SK-N-SH treated with all-trans-retinoic acid at 6 μM for 48 hours (cell line): ENCODE measurements at places on chromosomes 3 and 15.

- ATAC-seq = no peak
These were observed 8.0 kb downstream of the MUC13 start for GRCh38 chr3:124926426-124927101.

DNA sequence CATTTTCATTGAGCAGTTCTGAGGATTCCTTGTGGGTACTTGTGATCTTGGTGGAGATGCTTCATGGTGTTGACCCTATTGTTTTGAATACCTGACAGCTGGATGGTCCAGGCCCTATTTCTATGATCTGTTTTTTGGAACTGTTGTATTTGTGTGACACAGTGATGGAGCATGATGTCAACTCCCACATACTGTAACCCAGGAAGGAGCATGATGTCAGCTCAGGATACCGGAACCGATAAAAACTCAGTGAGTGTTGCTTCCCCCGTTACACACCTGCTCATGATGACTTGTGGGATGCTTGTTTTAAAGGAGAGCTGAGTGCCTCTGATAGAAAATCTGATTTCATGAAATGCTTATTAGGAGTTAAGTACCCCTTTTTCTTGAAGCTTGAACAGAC is 45.1 kb downstream of the ZBTB38 start:
- no peak for ATAC-seq

DNA sequence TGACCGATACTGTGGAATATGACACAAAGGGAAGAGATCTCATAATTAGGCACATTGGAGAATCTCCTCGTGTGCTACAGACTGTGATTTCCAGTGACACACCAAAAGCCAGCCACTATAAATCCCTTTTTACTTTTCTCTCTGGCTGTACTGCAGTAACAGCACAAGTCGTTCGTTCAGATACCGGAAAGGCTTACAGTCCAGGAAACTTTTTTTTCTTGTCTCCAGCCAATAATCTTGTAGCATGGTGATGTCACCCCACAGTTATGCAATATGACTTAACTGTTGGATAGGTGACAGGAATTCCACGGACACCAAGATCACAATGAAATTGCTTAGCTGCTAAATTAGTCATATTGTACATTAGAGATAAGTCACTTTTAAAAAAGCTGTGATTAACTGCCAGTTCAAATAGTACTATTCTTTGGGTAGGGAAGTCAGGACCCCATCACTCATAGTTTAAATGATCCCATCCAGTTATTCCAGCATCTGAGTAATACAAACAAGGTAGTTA is 36.3 kb upstream of the TSC22D2 start:
- peak; percentile 80 for ATAC-seq

DNA sequence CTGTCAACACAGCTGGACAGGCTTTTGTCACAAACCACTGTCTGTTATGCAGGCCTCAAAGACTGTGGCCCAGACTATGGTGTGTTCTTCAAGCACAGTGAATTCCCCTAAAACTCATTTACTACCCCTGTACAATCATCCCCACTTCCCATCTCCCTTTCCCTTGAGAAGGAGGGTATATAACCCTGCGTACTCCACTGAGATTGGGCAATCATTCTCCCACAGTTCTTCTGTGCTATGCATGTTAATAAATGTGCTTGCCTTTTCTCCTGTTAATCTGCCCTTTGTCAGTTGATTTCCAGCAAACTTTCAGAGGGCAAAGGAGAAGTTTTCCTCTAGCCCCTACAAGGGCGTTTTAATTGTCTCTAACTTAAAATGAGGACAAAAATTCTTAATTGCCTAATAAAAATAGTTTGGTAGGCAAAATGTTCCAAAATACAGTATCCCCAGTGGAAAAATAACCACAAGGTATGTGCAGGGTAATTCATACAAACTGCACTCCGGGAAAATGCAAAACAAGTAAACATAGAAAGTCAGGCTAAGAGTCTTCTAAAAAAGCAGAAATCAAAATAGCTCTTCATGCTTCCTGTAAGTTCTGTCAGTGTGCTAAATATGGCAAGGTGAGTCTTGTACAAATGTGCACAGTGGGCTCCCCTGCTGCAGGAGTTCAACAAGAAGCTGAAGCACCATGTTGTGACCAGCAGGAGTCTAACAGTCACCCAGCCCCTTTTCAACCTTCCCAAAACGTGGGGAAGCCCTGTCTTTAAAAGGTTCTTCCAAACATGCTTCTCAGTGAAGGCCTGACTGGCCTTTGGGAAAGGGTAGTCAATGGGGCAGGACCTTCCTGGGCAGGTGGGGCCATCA is 10.2 kb downstream of the ATP10A start:
- ATAC-seq = no peak

DNA sequence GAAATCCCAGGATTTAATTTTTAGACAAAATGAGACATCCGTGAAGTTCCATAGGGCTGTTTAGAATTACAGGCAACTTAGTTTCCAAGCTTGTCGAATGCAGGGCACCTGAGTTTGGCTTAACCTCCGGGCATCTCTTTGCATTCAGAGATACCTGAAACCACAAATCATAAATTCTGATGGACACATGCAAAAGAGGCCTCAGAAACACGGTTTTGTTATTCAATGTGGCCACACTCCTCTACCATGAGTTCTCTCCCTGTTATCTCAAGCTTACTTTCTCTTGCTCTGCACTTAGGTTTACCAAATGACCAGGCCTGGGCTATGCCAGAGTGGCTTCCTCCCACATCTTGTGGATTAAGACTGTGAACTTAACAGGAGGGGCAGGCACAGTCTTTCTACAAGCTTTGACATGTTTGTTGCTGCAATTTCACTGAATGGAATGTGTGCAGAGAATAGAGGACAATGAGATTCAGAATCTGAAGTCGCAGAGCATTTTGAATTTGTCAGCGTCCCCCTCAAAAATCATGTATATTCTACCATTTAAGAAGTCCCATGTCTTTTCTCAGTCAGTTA is 137.7 kb downstream of the TPRG1 start:
- no peak for ATAC-seq

DNA sequence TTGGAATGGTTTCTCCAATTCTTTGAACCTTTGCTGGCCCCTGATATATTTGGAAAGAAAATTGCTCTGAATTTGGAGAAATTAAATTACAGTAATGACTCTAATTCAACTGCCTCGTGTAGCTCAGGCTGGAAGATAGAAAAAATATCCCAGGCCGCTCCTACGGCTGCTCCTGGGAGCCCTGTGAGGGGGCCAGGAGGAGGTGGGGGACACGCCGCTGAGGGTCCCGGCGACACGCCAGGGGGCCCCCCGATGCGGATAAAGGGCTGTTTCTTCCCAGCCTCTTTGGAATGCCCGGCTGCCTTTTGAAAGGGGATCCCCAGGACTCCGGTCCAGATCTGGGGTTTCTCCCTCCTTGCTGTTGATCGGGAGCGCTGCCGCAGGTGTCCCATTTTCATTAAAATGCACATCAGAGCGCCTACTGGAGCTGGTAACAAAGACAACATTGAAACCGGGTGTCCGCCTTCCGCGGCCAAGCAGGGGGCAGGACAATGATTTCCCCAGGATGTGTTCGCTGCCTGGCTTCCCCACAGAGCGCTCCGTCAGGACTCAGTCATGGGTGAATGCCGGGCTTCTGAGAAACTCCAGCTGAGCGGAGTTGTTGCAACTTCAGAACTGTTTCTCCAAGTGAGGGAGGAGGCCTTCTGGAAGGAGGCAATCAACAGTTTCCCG is 200.1 kb upstream of the KBTBD8 start:
- no peak for ATAC-seq

DNA sequence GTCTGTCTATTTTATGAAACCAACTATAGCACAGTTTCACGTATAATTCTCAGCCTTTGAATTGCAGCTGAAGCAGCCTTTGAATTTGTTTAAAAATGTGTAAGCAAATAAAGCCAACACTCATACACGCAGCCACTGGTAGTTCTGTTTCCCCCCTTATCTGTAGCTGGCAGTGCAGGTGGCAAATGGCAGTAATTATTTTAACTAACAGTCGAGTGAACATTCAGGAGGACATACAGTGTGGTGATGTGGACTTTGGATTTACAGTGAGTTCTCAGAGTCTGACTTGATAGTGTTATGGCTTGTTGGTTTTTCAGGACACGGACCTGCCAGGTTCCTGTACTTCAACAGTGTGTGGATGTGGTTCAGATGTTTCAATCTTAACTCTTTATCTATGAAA is 64.0 kb upstream of the SKOR1 start:
- no peak for ATAC-seq

GRCh38 chr3:58025837-58026569 is 17.8 kb downstream of the FLNB start:
- ATAC-seq = peak; percentile 67

GRCh38 chr3:189735913-189736312 is 104.7 kb downstream of the TP63 start:
- no peak for ATAC-seq

GRCh38 chr15:95557226-95558046 is 773.1 kb upstream of the NR2F2 start:
- peak; percentile 94 for ATAC-seq

GRCh38 chr3:3355442-3355841 is 176.0 kb upstream of the CRBN start:
- no peak for ATAC-seq

DNA sequence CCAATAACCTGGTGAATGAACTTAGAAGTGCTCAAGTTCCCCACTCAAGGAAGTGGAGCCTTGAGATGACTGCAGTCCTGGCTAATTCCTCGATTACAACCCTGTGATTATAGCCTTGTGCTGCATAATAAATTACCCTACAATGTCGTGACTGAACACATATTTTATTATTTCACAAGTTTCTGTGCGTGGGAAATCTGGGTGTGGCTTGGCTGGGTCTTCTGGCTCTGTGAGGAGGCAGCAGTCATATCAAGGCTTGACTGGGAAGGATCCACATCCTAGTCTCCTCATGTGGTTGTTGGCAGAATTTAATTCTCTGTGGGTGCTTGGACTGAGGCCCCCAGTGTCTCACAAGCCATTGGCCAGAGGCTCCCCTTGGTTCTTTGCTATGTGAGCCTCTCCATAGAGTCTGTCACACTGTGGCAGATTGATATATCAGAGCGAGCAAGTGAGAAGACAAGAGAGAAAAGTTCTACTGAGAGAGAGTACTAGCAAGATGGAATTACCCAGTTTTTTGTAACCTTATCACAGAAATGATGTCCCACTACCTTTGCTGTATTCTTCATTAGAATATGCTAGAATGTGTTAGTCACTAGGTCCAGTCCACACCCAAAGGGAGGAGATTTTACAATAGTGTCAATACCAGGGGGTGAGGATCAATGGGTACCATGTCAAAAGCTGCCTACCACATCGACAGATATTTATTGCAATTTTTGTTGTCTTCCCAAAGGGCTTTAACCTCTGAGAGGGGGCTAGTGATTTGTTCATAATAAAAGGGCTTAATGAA is 102.8 kb upstream of the TBC1D5 start:
- ATAC-seq = no peak

- no peak for ATAC-seq
These were observed 91.6 kb downstream of the DNASE1L3 start for GRCh38 chr3:58119186-58119585.

- peak; percentile 77 for ATAC-seq
These were observed 941 bp downstream of the ZBED2 start for GRCh38 chr3:111594205-111594604.

GRCh38 chr3:181610973-181611265 is 100.8 kb upstream of the SOX2 start:
- ATAC-seq = no peak

GRCh38 chr3:4856986-4857385 is 122.3 kb upstream of the BHLHE40 start:
- ATAC-seq = no peak

DNA sequence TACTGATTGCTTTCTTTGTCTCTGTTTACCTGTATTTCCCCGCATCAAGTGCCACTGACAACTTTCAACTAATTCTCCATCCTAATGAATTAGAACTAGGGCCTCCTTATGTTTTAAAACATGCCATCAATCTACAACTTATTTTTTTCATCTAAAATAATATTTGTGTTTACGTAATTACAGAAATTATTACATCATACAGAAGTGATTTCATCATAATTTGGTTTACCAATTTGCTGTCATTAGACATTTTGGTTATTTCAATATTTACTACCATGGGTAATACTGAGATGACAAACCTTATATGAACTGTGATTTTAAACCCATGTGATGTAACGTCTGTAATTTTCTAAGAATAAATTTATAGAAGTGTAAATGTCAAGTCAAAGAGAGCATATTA is 468.0 kb upstream of the IL12A start:
- ATAC-seq = no peak

- ATAC-seq = no peak
These were observed 47.8 kb upstream of the NDN start for GRCh38 chr15:23734862-23735261.

GRCh38 chr15:56432304-56432703 is 32.6 kb downstream of the MNS1 start:
- ATAC-seq = no peak

DNA sequence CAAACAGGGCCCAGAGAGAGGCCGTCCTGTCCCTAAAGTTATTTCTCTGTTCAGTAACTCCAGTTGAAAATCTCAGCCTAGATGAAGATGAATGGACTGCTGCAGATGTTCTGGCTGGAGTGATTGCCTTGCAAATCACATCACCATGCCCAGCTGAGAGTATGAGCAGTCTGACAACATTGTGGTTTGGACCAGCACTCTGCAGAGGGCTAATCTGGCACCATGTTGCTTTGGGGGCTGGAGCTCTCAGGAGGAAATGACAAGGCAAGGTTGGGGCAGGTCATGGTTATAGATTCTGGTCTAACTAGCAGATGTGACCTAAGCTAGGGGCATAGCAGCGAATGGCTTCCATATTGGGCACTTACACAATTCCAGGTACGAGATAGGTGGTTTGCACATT is 314.2 kb downstream of the CLSTN2 start:
- no peak for ATAC-seq

- no peak for ATAC-seq
These were observed 49.6 kb upstream of the LRTM1 start for GRCh38 chr3:54977439-54977838.

- peak; percentile 36 for ATAC-seq
These were observed 664 bp downstream of the PPCDC start for GRCh38 chr15:75023872-75024636.

DNA sequence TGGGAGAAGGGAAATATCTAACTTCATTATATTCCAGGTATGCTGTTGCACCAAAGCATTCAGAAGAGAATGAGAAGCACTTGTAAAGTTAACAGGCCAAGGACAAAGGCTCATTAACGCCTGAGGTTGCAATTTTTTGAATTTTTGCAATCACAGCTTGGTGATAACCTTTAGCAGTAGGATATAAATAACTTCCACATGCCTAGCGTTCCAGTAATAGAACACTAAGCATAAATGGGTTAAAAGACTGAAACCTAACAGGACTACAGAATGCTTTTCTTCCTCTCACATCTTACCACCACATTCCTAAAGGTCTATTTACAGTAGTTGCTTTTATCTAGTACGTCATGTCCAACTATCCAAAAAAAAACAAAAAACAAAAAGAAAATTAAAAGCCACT is 57.4 kb upstream of the IMPG2 start:
- no peak for ATAC-seq

- ATAC-seq = no peak
These were observed 1.9 kb upstream of the ACTL6A start for GRCh38 chr3:179560791-179561190.
